ENCODE measurements at places on chromosomes 3 and 15. TPM values are rescaled to one million over a fixed set of nuclear protein-coding genes. Genes with fewer than 3 reads are reported as not detected.

CPLX3 gene
- not detected for total RNA-seq

GRCh38 chr15:28871168-28871567 lies 14.6 kb upstream of the APBA2 start:
- DNase-seq = no peak
- H3K36me3 ChIP-seq = no peaks in the 10 kb centered on the region
- no peak overlapping the region for H3K27ac ChIP-seq
- H3K4me1 ChIP-seq = no peaks in the 10 kb centered on the region
- H3K4me3 ChIP-seq = no peak overlapping the region
- H3K27me3 ChIP-seq = no peaks in the 10 kb centered on the region

GRCh38 chr3:54427501-54427900 lies 305.1 kb downstream of the CACNA2D3 start:
- no peaks in the 10 kb centered on the region for H3K27me3 ChIP-seq
- no peak overlapping the region for H3K27ac ChIP-seq
- H3K36me3 ChIP-seq = no peaks in the 10 kb centered on the region
- DNase-seq = no peak
- H3K4me1 ChIP-seq = no peaks in the 10 kb centered on the region
- H3K4me3 ChIP-seq = no peak overlapping the region

GRCh38 chr15:58440158-58440910 lies 8.5 kb downstream of the LIPC start:
- H3K4me1 ChIP-seq = no peaks in the 10 kb centered on the region
- no peak overlapping the region for H3K4me3 ChIP-seq
- H3K27me3 ChIP-seq = no peaks in the 10 kb centered on the region
- no peaks in the 10 kb centered on the region for H3K36me3 ChIP-seq

GRCh38 chr15:60399246-60399915 lies 1.6 kb upstream of the ANXA2 start:
- H3K4me3 ChIP-seq = peak overlapping the region; percentile 86
- no peak overlapping the region for H3K27ac ChIP-seq
- no peaks in the 10 kb centered on the region for H3K36me3 ChIP-seq
- peak; percentile 24 for DNase-seq

DNA sequence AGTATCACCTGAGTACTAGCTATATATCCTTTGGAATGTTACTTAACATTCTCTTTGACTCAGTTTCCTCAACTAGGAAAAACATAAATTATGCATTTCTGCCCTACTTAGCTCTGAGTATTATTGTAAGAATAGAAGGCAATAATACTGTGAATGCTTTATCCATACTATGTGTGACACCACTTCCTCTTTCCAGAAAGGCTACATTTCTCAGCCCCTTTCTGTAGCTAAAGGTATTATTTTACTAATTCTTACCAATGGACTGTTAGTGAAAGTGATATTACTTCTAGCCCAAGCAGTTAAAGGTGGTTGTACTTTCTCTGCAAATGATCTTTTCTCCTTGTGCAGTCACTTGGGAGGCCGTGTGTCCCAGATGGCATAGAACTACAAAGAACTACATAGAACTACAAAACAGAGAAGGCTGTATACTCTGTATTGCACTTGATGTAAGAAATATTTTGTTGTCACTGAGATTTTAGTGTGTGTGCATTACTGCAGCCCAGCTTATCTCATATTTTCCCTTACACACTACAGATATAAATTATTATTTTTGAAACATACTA lies 35.1 kb downstream of the MYH15 start:
- H3K27ac ChIP-seq = no peak overlapping the region
- H3K36me3 ChIP-seq = no peaks in the 10 kb centered on the region
- no peaks in the 10 kb centered on the region for H3K27me3 ChIP-seq
- DNase-seq = no peak

DNA sequence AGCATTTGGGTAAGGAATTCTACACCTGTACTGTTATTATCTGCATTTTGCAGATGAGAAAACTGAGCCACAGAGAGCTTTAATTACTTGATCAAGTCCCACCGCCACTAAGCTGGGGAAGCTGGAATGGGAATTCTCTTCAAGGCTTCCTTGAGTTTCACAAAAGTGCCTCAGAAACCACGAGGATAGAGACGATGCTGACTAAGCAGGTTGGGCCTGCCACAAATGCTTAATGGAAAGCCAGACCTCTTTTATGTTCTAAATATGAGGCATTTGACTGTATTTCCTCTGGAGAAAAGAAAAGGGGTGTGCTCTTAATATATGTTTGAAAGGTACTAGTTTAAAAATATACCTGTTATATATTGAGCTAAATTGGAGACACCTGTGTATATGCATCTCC lies 34.7 kb downstream of the ADAMTS9 start:
- no peaks in the 10 kb centered on the region for H3K36me3 ChIP-seq
- DNase-seq = no peak
- H3K27ac ChIP-seq = no peak overlapping the region
- H3K4me1 ChIP-seq = no peaks in the 10 kb centered on the region
- H3K4me3 ChIP-seq = no peak overlapping the region

GRCh38 chr3:184261270-184261853 lies at the start of gene CAMK2N2:
TSS of gene CAMK2N2 (minus strand) at chr3:184261553. CDS start at chr3:184261285, 268 bp downstream.
- H3K27me3 ChIP-seq = no peaks in the 10 kb centered on the region
- peak; percentile 31 for DNase-seq
- H3K27ac ChIP-seq = no peak within 1 kb of the TSS
- no peaks in the 10 kb centered on the region for H3K36me3 ChIP-seq

RPSA gene
- 1,582 TPM for total RNA-seq

DNA sequence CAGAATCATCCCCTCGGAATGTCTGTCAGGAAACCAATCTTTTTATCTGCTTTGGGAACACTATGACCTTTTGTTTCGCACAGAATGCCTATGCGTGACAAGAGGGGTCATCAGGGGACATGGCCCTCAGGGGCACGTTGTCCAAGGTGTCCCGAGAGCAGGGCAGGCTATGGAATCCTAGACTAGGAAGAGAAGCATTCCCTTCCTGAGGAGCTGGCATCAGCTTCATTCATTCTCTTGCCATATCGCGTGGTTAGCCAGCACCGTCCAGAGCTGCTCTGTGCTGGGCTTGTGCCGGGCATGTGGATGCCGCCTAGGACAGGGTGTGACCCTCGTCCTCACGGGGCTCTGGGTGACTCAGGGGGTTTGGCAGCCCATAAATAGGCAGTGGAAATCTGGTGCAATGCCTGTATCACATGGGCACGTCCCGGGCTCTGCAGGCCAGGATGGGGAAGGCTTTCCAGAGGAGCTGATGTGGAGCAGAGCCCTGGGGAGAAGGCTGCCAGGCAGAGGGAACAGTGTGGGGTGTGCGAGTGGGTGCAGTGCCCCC lies 117.8 kb downstream of the TMEM266 start:
- H3K27me3 ChIP-seq = no peaks in the 10 kb centered on the region
- H3K27ac ChIP-seq = no peak overlapping the region
- no peak overlapping the region for H3K4me3 ChIP-seq
- no peak for DNase-seq
- peaks cover 14% of the 10 kb centered on the region for H3K4me1 ChIP-seq
- no peaks in the 10 kb centered on the region for H3K36me3 ChIP-seq

- no peak overlapping the region for H3K27ac ChIP-seq
- no peaks in the 10 kb centered on the region for H3K27me3 ChIP-seq
- no peaks in the 10 kb centered on the region for H3K36me3 ChIP-seq
Observed at GRCh38 chr3:71366988-71367604, 216.4 kb downstream of the FOXP1 start.

DNA sequence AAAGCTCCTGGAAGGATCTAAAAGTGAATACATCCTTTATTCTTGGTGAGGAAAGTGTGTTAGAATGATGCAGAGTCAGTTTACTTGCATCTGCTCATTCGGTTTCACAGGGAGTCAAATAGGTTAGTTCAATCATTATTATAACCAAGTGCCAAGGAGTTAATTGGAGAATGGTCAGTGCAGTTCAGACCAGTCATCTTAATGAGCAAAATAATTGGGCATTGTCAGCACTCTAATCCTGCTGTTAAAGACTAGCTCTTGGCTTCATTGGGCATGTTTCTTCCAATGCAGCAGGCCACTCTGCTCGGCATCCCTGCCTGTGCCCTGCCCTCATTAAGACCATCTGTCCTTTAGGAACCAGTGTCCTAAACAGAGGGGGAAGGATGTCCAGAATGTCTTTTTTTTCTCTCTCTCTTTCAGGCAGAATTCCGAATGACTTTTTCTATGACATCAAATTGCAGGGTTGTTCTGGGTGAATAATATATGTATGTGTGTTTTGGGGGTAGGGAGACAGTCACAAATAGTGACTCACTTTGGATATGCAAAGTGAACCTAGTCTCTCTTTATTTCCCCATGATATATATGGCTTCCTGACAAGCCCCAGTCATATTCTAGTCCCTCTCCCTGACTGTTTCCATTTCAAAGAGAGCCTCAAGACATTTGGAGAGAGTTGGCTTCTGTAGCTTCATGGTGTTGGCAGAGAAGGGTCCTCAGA lies 205.4 kb upstream of the TRIM42 start:
- no peak overlapping the region for H3K4me3 ChIP-seq
- no peaks in the 10 kb centered on the region for H3K4me1 ChIP-seq
- H3K27me3 ChIP-seq = no peaks in the 10 kb centered on the region
- no peaks in the 10 kb centered on the region for H3K36me3 ChIP-seq
- no peak for DNase-seq

GRCh38 chr3:171455603-171456550 lies 4.3 kb downstream of the TNIK start:
- H3K4me3 ChIP-seq = no peak overlapping the region
- H3K36me3 ChIP-seq = peaks cover 8% of the 10 kb centered on the region
- no peaks in the 10 kb centered on the region for H3K27me3 ChIP-seq
- DNase-seq = no peak

GRCh38 chr3:192038726-192039125 lies 577.8 kb downstream of the PYDC2 start:
- no peaks in the 10 kb centered on the region for H3K27me3 ChIP-seq
- no peak for DNase-seq
- no peak overlapping the region for H3K27ac ChIP-seq
- no peak overlapping the region for H3K4me3 ChIP-seq
- H3K36me3 ChIP-seq = no peaks in the 10 kb centered on the region

GRCh38 chr3:55337641-55338180 lies 149.4 kb downstream of the WNT5A start:
- H3K4me3 ChIP-seq = no peak overlapping the region
- H3K27ac ChIP-seq = no peak overlapping the region
- no peaks in the 10 kb centered on the region for H3K27me3 ChIP-seq
- no peak for DNase-seq
- H3K4me1 ChIP-seq = no peaks in the 10 kb centered on the region
- H3K36me3 ChIP-seq = no peaks in the 10 kb centered on the region

DNA sequence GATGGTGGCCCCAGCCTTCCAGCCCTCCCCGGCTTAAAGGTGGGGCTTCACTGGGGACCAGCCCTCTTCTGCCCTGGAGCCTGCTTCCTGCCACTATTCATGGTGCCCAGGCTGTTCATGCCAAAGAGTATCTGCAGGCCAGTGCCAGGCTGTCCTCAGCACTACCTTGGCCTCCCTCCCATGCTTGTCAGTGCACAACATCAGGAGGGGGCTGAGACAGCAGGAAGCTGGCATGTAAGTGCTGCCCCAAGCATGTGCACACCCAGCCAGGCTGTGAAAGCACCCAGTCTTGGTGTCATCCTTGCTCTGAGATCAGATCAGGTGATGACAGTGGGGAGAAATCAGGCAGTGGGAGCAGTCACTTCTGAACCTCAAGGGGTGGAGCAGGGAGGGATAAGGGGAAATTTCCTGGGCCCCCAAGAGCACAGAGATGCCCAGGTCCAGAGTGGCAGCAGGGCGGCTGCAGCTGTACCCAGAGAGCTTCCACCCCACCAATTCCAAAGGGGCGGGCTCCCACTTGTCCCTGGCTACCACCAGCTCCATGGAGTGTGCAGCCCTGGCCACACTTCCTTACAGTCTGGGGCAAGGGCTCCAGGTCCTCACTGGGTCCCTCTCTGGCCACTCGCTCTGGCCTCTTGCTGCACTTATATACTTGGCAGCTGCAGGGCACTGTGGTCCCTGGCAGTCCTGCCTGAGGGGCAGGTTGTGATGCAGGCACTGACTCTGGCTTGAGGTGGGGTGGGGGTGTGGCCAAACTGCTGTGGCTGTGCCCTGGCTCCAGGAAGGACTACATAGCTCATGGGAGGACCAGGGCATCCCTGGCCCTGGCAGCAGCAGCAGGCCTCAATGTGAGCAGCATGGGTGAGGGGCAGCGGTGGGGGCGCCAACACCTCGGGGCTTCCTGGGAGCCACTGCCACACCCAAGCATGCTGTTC lies 91.4 kb upstream of the TNFSF10 start:
- H3K4me3 ChIP-seq = no peak overlapping the region
- H3K4me1 ChIP-seq = peaks cover 18% of the 10 kb centered on the region
- no peaks in the 10 kb centered on the region for H3K27me3 ChIP-seq
- DNase-seq = no peak
- H3K27ac ChIP-seq = no peak overlapping the region
- H3K36me3 ChIP-seq = no peaks in the 10 kb centered on the region

GRCh38 chr15:70523616-70524015 lies 239.7 kb downstream of the UACA start:
- DNase-seq = no peak
- H3K4me1 ChIP-seq = peaks cover 25% of the 10 kb centered on the region
- H3K36me3 ChIP-seq = no peaks in the 10 kb centered on the region
- H3K4me3 ChIP-seq = no peak overlapping the region
- no peaks in the 10 kb centered on the region for H3K27me3 ChIP-seq
- no peak overlapping the region for H3K27ac ChIP-seq

- no peak overlapping the region for H3K4me3 ChIP-seq
- no peaks in the 10 kb centered on the region for H3K27me3 ChIP-seq
- no peak overlapping the region for H3K27ac ChIP-seq
- no peaks in the 10 kb centered on the region for H3K4me1 ChIP-seq
- no peaks in the 10 kb centered on the region for H3K36me3 ChIP-seq
Observed at GRCh38 chr3:164912916-164913315, 165.4 kb downstream of the SI start.

- no peaks in the 10 kb centered on the region for H3K4me1 ChIP-seq
- no peaks in the 10 kb centered on the region for H3K36me3 ChIP-seq
- DNase-seq = no peak
- no peak overlapping the region for H3K27ac ChIP-seq
Observed at GRCh38 chr3:139941580-139941979, 6.6 kb downstream of the CLSTN2 start.

DNA sequence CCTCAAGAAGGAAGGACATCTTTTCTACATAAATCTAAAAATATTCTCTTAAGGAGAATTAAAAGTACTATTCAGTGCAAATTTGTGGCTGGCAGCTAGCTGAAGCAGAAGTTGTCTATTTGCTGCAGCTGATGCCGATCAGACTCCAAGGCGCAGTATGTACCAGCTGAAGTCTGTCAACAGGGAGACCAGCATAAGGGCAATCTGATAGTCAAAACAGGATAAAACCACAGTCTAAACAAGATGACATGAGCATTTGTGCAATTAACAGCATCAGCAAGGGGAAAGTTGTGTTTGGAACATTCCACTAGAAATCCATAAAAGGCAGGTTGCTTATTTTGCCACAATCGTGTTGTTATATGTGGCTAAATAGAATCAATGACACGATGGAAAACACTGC lies 198.2 kb upstream of the ROBO2 start:
- no peaks in the 10 kb centered on the region for H3K4me1 ChIP-seq
- H3K27me3 ChIP-seq = no peaks in the 10 kb centered on the region
- no peaks in the 10 kb centered on the region for H3K36me3 ChIP-seq
- no peak overlapping the region for H3K27ac ChIP-seq
- no peak overlapping the region for H3K4me3 ChIP-seq

Data from CD4-positive, alpha-beta memory T cell (primary cell).